Hippocampal formation (tissue), 2 donors: ENCODE measurements at places on chromosomes 7 and 10.

DNA sequence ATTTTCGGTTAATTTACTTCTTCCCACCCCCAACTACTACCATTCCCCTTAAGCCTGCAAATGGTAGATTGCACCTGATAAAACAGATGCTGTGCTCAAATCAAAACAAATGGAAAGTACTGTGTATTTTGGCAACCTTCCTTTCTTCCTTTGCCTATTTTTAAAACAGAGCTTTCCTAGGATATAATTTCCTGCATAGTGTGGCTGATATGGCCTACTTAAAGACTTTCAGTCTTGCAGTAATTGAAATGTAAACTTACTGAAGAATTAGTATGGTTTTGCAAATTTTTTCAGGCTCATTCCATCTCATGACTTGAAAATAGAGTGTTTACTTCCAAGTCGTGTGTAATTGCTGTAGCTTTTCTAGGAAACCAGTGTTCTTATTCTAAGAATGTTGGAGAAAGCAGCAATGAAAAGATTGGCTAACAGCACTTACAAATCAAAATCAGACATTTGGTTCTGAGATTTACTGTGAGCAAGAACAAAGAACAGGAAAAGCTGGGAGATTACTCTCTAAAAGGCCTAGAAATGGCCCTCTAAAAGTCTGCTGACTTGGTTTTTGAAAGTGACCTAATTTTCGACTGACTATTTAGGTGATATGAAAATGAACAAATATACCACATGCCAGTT, 52.0 kb downstream of the REEP3 start:
- DNase-seq = peak; percentile 67

DNA sequence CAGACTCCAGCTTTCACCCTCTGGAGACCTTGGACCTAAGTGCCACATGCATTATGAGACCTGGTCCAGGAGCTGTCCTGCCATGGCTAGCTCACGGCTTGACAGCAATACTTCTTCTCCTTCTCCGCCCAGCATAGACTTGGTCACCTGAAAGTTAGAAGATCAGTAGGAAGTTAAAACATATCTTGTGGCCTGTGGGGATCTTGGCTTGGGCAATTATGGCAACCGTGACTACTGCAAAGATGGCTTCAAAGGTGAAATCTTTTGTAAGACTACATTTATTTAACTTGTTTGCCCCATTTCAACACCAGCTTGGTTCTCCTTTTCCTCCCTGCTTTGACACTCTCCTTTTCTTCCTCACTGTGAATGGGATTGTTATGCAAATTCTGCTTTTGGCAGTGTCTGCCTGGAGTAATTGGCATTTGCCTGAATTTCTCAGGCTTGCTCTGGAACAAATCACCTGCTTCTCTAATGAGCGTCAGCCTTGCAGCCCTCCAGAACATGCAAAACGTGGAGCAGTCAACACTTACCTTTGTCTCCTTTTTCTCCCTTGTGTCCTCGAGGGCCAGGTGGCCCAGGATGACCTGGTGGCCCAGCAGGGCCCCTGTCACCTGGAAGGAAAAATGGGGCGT, 53.4 kb downstream of the COL17A1 start:
- peak; percentile 48 for DNase-seq

DNA sequence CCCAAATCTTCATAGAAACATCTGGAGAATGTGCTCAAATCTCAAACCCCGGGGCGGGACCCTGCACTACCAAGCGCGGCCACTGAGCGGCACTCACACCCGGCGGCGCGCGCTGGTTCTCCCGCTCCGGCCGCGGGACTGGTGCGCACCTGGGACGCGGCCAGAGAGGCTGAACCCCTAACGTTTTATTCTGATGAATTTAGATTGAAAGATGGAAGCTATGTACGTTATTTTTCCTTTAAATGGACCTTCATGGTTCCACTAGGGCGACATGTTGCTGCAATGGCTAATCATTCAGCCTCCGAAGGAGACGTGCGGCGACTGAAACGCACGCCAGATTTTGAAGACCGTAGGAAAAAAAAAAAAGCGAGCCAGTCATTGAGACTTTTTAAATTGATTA, 107.0 kb upstream of the INSIG1 start:
- DNase-seq = no peak

- DNase-seq = no peak
Observed at GRCh38 chr10:97852840-97853405, 3.3 kb downstream of the GOLGA7B start.

DNA sequence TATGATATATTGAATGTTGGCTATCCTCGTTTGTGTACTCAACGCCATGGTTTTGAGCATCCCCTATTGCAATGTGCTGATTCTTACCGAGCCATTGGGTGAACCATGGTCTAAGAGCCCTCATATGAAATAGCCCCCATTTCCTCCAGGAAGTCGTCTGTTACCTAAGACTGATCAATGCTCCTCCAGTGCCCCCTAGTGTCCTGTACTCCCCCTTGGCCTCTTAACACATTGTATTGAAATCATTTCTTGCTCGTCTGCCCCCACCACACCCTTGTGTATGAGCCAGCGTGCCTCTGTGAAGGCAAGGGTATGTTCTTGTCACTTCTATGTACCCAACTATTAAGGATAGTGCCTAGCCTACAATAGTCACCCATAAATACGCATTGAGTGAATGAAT, 11.2 kb upstream of the SLC35B4 start:
- DNase-seq = peak; percentile 34

GRCh38 chr10:133230387-133231195, 574 bp downstream of the UTF1 start:
- no peak for DNase-seq

DNA sequence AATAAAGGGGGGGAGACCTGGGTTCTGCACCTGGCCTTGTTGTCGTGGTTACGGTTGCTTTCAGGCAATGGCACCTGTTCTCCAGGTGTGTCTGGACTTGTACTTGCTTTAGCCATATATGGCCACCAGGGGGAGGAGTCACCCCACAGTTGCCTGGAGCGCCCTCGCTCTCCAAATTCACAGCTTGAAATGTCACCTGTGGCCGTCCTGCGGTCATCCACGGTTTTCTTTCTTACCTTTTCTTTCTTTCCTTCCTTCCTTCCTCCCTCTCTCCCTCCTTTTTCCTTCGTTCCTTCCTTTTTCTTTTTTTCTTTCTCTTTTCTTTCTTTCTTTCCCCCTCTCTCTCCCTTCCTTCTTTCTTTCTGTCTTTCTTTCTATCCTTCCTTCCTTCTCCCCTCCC, 157.2 kb upstream of the ZNF92 start:
- DNase-seq = no peak

- no peak for DNase-seq
Observed at GRCh38 chr10:35232527-35232926, 103.8 kb upstream of the CCNY start.

- no peak for DNase-seq
Observed at GRCh38 chr7:13179011-13179582, 491.7 kb downstream of the ARL4A start.

DNA sequence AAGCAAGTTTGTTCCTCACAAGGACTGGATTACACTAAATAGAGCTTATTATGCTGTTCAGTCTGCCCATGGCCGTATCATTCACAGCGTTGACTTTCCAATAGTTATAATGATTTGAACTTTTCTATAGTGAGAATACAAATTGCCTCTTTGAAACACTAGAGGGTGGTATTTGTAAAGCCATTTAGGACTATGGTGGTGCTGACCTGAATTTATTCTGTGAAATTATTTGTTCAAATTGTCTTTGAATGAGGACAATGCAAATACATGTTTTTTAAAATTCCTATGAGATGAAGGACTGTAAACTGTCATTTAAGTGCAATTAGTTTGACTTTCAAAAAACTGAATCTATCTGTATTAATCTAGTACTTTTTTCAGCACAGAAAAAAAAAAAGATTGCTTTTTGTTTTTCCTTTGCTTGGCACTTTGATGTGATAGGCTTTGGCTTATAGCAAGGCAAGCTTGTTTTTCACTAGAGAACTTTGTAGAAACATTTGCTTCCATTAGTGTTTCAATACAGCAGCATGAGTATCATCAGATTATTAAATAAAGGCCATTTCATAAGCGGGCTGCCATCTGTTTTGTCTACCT, 122.7 kb upstream of the TMEM229A start:
- DNase-seq = peak; percentile 76

DNA sequence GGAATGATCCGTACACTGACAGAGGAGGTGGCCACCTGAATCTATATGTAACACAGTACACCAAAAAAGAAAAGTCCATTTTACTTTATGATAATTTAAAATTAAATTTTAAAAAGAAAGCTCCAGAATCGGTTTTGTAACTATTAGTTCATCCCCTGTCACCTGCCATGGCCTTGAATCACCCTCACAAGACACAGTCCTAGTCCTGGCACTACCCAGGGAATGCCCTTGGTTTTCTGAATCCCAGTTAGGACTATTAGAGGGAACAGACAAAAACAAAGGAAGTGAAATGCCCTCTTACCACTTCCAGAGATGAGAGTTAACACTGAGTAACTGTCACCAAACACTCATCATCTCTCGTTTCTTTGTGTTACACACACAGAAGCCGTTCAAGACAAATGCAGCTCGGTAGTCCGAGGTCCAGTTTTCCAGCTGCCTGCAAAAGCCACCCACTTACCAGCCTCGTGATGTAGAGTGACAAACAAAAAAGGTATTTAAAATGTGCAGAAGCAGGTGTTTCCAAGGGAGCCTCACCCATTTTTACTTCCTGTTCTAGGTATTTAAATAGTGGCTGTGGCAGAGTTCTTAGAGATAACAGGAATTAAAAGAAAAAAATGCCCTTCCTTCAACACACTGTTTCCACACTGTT, 6.1 kb downstream of the PTPRN2 start:
- no peak for DNase-seq

DNA sequence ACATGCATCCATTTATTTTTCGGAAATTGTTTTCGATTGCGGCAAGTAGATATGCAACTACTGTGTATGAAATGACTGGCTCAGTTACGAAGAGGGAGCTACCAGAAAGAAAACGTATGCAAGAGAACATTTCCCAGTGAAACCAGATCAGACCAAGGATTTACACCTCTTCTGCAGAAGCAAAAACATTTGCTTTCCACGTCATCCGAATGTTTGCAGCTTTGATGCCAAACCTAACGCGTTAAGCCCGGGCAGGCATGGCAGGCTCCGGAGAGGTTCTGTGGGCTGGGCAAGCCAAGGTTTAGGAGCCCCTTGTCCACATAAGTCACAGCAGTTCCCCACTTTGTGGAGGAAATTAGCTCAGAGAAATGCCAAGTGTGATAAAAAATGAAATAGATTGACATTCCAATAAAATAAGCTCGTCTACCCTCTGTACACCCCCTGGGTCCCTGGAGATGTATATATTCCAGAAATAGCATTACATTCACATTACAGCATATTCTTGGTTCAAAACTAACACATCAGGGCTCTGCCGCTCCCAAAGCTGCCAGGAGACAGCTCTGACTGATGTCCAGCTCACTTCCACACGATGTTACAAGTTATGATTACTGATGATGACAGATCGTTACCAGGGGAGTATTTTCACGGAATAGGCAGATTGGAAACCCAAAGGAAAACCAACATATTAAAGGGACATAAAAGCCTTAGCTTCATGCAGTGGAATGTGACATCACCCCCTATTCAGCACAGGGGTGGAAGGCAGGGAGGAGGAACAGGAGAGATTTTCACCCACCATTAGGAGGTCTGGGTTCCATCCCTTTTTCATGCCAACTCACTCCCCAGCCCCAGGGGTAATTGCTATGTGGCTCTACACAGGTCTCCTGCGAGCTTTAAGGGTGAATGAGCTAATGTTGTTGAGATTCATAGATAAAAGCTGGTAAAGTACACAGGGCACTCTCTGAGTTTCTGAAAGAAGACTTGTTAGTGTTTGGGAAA, 81.5 kb downstream of the LYZL1 start:
- no peak for DNase-seq

DNA sequence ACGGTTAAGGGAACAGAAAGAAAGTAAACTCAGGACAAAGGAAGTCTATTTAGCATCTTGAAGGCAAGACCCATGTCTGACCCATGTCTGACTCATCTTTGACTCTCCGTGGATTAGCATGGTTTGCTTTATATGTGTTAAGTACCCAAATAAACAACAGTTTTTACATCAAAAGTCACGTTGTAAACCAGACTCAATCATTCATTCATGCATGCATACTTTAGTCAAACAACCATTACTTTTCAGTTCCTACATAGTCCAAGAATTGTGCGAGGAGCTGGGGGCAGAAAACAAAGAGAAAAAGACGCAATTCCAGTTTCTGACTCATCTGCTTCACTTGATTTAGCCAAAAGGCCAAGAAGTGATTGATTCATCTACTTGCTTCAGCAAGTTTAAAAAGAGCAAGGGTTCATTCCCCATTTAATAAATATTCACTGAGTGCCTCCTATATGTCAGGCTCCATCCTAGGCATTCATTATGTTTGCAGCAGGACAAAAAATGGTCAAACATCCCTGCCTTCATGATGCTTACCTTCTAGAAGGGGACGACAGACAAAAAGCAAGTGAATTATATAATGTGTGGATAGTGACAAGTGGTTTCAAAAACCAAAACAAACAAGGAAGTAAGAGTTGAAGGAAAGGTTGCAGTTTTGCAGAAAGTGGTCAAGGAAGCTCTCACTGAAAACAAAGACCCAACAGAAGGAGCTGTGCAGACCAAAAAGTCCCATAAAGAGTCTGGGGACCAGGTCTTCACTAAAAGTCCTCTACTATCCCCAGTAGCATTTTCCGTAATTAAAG, 116.2 kb downstream of the FAM107B start:
- DNase-seq = no peak

DNA sequence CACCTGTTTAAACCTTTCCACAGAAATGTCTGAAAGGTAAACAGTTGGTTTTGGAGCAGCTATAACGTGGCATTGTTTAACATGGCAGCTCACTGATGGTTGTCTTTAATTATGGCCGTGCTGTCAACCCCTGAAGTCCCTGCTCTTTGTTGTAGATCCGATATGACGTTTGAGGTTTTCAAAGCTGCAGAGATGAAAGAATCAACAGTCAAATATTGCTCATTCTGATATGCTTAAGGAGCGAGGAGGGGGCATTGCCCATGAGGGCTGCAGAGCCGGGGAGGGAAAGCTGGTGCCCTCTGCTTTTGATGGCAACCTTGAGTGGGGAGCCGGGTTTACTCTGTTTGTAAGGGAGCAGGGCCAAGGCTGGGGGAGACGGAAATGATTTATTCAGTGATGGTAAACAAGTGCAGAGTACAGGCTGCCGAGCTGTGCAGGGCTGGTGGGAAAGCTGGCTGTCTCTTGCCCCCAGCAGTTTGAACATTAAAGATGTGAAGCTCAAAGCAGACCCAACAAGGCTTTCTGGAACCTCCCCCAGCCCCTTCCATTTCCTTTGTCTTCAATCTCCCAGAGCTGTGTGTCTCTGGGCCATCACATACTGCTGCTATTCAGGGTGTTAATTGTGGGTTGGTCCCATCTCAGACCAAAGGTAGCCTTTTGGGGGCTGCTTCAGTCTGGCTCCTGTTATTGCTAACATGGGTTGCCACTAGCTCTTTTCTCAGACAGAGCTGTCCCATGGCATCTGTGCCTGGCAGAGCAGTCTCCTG, 345.5 kb downstream of the LRMDA start:
- DNase-seq = no peak
